Gastroesophageal sphincter (tissue), 4 donors: ENCODE measurements at places on chromosomes 11 and 22.

GRCh38 chr11:65538915-65539743 lies 14.2 kb downstream of the SCYL1 start:
- no peak for ATAC-seq

GRCh38 chr11:5267033-5267563 lies 2.6 kb downstream of the HBE1 start:
- ATAC-seq, result no peak

- no peak for ATAC-seq
Observed at GRCh38 chr11:97740801-97741151, 1280.0 kb upstream of the CNTN5 start.

DNA sequence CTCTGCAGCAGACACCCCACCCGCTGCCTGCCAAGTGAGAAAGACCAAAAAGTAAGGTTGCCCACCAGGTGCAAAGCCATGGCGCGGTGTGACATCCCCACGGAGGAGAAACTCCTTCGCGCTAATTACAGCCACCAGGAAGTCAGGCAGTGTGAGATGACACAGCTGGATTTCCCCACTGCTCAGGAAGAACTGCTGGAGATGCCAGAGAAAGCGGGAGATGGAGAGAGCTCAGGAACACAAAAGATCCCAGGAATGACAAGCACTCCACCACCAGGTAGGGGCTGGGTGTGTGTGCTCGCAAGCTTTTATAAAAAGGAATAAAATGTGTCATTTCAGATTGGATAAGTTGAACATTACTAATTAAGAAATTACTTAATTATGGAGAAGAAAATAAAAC lies 292.7 kb downstream of the OPCML start:
- no peak for ATAC-seq

- no peak for ATAC-seq
Observed at GRCh38 chr11:65095427-65095826, 587 bp upstream of the VPS51 start.

DNA sequence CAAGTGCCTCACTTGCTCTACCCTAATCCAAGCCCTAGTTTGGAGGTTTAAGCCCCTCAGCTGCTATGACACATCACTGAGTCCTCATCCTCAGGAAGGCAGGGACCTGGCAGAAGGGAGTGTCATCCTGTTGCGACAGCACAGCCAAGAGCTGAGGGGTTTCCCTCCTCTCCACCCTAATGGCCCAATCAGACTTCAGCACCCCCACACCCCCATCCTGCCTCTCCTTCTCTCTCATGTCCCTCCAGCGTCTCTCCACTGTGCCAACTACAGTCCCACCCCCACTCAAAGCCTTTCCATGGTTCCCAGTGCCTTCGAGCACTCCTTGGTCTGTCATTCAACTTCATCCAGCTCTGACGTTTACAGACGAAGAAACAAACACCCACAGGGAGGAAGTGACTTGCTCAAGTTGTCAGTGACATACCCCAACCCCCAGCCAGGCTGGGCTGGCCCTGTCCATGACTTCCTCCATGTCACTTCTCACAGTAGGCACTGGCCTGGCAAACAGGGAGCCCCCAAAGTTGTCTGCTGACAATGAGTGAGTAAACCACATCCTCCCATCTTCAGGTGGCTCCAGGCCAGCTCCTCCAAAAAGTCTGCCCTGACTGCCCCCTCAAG lies 15.6 kb downstream of the ARAP1 start:
- ATAC-seq, result peak; percentile 37

- ATAC-seq, result no peak
Observed at GRCh38 chr11:126815111-126815510, 185.5 kb downstream of the KIRREL3 start.

GRCh38 chr11:30457087-30457486 lies 129.1 kb downstream of the MPPED2 start:
- ATAC-seq, result peak; percentile 77

- no peak for ATAC-seq
Observed at GRCh38 chr22:48872271-48873190, 955.1 kb downstream of the BRD1 start.

- ATAC-seq, result no peak
Observed at GRCh38 chr11:30433831-30434230, 110.9 kb downstream of the ARL14EP start.

GRCh38 chr11:68461575-68461917 lies 994 bp downstream of the PPP6R3 start:
- no peak for ATAC-seq

DNA sequence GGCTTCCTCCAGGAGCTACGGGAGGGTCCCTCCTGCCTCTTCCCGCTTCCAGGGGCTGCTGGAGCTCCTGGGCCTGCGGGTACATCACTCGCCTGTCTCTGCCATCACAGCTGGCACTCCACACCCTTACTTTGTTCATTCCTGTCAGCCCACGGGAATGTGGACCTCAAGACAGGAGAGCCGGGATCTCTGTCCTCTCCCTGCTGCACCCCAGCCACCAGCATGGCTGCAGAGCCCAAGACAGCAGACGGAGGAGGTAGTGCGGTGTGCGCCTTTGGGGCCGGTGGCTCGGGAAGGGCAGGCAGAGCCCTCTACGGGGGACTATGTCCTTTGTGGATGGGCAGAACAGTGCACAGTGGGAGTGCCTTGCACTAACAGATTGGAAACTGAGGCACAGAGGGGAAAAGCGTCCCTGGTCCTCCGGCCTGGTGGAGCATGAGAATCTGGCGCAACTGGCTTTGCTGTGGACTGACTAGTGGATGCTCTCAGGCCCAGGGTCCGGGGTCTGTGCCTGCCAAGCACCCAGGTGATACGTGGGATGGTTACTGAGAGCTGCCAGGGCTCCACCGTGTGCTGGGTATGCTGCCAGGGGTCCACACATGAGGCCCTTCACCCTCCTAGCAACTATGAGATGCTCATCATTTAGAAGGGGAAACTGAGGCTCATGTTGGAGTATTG lies 47.3 kb downstream of the IGF2 start:
- no peak for ATAC-seq

GRCh38 chr11:95592471-95592870 lies 197.1 kb downstream of the FAM76B start:
- ATAC-seq, result no peak

DNA sequence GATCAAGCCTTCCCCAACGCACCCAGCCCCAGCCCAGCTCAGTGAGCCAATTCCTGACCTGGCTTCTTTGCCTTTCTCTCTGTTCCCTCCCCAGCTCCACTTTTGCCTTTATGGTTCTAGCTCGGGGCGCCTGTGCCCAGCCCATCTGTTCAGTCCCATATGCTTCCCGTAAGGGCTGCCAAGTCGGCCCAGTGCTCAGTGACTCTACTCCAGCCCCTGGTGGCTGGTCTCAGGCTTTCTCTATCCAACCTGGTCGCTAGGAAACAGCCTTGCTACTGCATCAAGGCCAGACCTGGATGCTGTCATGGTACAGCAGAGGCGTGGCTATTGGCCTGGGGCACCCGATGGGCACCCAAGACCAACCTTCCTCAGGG lies 178.0 kb downstream of the DSCAML1 start:
- ATAC-seq, result no peak

DNA sequence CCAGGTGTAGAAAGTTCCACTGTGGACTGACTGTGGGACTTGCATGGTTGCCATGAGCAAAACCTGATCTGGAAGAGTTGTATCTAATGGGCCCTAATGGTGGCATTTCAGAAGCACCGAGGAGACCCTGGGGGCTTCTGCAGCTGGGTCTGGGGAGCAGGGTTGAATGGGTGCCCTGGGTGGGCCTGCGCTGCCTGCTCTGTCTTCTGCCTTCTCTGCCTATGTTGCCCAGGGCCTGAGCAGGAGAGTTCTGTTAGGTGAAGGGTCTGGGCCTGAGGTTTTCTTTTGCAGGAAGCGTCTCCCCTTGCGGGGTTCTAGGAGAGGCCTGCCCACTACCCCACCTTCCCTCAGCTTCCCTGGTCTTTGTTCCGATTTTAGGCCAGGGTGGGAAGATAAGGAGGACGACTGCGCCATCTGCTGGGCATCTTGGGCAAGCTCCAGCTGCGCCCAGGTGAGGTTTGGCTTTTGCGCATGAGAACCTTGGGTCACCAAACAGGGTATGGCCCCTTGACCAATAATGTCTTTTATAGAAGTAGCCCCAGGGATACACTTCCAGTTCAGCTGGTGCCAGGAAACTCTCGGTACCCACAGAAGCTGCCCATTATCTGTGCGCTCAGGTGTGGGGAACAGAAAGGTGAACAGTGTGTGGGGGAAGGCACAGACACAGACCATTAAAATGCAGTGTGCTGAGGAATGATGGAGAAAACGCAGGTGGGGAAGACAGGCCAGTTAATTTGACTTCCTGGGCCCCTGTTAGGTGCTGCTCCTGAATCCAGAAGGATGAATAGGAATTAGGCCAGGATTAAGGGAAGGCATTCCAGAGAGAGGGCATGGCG lies 23.2 kb downstream of the COMMD9 start:
- ATAC-seq, result peak; percentile 24

DNA sequence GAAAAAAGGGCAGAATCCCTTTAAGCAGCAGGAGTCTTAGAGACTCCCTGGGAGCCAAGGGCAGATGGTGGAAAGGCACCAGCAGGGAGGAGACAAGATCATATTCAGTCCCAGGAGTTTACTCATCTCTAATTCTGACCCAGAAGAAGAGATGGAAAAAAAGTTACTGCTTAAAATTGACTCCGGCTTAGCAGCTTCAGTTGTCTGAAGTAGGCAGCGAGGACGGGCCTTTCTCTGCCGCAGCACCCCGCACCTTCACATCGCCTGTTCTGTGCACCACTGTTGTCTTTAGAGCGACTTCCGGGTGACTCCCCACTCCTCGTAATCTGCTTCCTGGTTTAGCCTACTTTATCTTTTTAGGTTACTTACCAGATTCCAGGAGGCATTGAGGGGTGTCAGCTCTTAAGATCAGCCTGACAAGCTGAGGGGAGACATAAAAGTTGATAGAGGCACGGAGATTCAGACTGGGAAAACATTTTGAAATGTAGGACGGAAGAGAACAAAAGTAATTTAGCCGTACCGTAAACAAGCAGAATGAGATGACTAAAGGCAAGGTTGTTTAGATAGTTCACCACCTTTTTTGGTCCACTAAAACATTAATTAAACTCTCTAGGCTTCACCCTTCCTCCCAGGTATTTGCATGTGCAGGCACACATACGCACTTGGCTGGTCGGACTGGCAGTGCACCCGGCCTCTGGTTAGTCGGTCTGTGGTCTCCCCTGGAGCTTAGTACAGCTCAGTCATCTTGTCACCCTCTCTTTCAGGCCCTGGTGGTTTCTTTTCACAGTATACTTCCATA lies 74.3 kb downstream of the CECR2 start:
- ATAC-seq, result no peak

- peak; percentile 55 for ATAC-seq
Observed at GRCh38 chr22:36737776-36738175, 34.2 kb upstream of the CACNG2 start.

DNA sequence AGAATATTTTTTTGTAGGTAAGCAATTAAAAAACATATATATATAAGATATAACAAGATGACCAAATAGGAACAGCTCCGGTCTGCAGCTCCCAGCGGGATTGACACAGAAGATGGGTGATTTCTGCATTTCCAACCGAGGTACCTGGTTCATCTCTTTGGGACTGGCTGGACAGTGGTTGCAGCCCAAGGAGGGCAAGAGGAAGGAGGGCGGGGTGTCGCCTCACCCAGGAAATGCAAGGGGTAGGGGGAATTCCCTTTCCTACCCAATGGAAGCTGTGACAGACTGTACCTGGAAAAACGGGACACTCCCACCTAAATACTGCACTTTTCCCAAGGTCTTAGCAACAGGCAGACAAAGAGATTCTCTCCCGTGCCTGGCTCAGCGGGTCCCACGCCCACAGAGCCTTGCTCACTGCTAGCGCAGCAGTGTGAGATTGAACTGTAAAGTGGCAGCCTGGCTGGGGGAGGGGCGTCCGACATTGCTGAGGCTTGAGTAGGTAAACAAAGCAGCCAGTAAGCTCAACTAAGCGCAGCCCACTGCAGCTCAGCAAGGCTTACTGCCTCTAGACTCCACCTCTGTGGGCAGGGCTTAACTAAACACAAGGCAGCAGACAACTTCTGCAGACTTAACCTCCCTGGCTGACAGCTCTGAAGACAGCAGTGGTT lies 163.8 kb downstream of the CWF19L2 start:
- ATAC-seq, result no peak

- no peak for ATAC-seq
Observed at GRCh38 chr11:134792044-134792443, 380.0 kb upstream of the B3GAT1 start.

DNA sequence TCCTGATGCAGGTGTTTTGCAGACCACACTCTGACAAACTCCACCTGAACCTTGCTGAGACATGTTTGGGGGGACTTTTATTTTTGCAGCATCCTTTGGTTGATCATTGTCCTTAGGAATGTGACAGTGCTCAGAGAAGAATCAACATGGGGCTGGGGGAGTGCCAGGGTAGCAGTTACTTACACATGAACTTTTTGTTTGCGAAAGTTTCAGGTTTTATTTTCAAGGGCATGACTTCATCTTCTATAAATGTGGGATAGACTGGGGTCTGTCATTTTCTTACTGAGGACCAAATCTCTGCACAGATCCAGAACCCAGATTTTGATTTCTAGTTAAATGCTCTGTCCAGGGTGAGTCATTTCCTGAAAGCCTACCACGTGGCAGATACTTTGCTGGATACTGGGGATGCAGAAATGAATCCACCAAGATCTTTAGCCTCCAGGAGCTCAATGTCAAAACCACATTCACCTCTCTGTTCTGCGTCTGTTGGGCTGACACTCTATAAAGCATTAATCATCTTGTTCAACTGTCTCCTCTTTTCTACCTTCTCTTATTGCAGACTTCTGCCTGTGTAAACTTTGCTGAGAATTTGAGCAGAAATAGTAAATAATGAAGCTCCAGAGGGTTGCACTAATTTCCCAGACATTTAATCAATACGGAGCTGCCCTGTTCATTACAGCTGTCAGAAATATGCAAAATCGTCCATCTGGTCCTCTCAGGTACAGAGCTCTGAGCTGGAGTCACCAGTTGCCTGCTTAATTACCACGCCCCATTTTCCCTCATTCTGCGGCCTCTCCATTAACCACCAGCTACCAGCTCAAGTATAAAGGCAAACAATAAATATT lies 387.9 kb downstream of the MIAT start:
- no peak for ATAC-seq

- no peak for ATAC-seq
Observed at GRCh38 chr22:47180796-47181195, 418.3 kb downstream of the TBC1D22A start.

- ATAC-seq, result no peak
Observed at GRCh38 chr22:32950366-32950765, 107.8 kb downstream of the SYN3 start.
